ENCODE measurements at places on chromosomes 13 and 19.

GRCh38 chr13:93577105-93577504, 350.5 kb downstream of the GPC6 start:
- no peak for DNase-seq

DNA sequence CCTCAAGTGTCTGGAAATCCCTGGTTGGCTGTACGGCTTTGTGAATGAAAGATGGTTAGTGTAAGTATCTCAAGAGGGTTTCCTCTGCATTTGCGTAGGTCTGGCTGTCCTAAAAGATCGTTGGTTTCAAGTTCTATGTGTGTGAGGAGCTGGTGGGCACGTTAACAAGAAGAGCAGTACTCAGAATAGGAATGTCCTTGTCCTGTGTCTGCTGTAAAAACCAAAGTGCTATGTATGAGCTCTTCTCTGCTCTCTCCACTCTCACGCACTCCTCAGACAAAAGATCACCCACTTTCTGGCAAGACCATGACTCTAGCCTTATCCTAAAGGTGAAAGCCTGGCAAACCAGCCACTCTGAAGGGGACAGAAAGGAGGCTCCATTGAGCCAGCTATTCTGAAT, 39.1 kb downstream of the USP12 start:
- no peak for DNase-seq

DNA sequence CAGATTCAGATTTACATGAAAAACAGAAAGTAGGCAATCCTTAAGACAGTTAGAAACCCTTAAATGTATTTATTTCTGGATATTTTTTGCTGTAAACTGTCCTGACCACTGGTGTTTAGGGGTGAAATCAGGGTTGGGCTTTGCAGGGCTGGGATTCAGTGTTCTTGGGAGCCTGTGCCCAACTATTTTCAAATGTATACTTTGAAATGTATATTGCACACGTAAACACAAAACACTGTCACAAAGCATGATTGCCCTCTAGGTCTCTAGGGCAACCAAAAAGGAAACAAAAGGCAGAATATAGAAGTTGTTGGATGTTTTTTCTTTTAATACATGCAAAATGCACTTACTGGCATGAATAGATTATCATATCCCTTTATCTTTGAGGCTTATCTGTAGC, 1185.4 kb downstream of the DIAPH3 start:
- DNase-seq, result no peak

GRCh38 chr13:50128428-50128931, 113.2 kb downstream of the KCNRG start:
- DNase-seq, result no peak

DNA sequence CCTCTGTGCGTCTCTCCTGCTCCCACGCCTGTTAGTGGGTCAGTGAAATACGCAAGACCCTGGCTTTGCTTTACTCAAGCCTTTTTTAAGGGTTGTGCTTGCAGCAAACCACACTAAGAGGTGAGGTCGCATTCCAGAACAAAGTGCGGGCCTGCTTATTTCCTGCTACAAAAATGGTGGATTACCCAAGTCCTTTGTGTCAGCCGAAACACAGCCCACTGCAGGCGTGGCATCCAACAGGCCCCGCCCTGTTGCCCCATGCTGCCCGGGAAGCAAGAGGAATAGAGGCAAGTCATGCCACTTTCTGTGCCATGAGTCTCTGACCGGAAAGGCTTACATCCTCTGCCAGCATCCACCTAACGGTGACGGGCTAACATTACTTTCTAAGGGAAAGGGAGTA, 7.7 kb upstream of the IRS2 start:
- DNase-seq, result no peak

GRCh38 chr13:94212196-94212595, 267.3 kb downstream of the DCT start:
- no peak for DNase-seq

DNA sequence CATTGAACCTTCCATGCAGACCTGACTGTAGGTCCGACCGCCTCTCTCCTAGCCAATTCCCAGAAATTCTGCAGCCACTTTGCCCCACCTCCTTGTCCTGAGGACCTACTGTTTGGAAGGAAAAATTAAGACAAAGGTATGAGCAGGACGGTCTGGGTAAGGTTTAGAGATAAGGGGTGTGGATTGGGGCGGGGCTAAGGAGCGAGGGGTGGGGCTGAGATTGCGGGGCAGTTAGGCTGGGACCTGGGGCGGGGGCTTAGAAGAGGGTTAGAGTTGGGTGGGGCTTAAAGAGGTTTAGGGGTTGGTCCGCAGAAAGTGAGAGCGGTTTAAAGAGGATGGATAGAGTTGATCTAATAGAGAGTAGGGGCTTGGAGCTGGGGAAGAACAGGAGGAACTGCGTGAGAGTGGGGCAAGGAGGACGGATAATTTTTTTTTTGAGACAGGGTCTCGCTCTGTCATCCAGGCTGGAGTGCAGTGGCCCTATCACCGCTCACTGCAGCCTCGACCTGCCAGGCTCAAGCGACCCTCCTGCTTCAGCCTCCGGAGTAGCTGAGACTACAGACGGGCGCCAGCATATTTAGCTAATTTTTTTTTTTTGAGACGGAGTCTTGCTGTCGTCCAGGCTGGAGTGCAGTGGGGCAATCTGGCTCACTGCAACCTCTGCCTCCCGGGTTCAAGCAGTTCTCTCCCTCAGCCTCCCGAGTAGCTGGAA, 1.7 kb upstream of the ZNF865 start:
- no peak for DNase-seq

- no peak for DNase-seq
Observed at GRCh38 chr13:100476963-100477362, 111.6 kb downstream of the GGACT start.
